ENCODE measurements at places on chromosomes 16 and 17.

DNA sequence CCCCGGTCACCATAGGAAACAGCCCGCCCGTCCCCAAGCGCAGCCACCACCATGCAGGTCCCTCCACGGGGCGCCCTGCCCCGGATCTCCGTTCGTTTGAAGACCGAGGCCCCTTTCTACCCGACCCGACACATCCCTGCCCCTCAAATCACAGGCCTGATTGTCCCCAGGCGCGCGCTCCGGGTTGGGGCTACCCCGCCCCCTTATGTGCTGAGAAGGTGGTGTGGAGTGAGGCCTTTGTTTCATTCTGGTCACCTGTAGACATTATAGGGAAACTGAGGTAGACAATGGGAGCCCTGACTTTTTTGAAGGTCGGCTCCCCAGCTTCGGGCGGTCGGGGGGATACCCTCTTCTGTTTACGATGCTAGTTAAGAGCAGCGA is 763 bp upstream of the ACTG1 start:
- peak; percentile 73 for DNase-seq

DNA sequence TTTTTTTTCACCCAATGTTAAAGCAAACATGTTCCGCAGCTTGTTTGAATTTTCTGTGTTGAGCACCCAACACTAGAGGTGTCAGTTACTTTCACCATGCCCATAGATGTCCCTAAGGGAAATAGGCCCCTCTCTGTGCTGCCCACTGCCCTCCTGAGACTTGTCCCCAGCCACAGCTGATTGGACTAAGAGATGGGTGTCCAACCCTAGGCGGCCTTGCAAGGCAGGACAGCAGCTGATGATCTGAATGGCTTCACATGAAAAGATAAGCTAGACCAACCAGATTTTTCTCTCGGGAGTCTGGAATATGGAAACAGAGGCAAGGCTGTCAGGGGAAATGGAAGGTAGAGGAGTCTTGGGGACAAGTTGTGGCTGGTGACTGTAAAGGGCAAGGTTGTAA is 6.1 kb upstream of the CALB2 start:
- DNase-seq: no peak

DNA sequence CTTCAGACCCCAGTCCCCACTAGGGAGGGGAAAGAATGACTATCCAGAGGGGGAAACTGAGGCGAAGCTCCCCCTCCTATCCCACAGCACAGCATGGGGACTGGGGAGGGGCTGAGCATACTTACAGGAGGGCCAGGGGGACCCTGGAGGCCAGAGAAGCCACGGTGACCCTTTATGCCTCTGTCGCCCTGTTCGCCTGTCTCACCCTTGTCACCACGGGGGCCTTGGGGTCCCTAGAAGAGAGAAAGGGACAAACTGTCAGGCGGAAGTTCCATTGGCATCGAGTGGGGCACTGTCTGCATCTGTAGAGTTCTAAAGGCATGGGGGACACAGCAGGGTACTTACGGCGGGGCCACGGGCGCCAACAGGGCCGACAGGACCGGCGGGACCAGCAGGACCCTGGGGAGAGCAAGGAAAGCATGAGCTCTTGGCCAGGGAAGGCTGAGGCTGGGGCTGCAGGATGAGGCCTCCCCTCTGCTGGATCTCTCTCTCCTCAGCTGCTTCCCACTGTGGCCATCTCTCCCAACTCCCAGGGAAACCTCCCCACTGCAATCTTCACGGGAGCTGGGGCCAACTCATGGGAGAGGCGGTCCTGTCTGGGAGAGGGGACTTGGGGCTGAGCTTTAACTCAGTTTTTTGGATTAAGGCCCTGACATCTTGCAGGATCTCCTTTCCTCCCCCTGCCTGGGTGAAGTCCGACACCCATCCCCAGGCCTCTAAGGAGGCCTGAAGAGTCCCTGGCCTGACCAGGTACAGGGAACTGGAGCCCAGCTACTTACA is 13.5 kb downstream of the COL1A1 start:
- peak; percentile 75 for DNase-seq

DNA sequence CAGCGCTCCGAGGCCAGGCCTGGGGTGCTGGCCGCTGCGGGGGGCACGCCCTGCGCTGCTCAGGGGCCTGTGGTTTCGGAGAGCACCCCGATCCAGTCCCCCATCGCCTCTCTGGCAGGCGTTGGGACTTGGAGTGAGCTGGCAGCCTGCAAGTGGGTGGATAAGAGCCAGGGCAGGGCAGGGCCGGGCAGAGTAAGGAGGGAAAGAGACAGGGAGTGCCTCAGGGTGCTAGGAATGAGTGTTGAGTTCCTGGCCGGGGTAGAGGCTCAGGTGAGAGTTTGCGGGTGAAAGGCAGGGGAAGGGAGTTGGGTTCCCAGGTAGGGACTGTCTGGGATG is 1.3 kb downstream of the CDH13 start:
- peak; percentile 68 for DNase-seq

DNA sequence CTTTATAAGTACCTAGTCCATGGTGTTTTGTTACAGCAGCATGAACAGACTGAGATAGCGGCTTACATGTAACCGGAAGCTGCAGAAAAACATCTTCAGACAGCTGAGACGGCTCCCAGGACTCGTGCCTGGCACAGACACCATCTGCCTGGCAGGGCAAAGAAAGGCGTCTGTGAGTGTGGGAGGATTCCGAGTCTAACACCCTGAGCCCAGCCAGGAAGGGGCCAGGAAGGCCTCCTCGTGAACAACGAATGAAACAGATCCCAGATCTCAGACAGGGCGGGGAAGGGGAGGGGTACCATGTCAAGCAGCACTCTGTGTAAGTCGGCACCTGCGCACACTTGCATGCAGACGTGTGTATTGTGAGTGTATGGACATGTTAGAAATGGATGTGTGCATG is 4.4 kb upstream of the CSNK1D start:
- no peak for DNase-seq

DNA sequence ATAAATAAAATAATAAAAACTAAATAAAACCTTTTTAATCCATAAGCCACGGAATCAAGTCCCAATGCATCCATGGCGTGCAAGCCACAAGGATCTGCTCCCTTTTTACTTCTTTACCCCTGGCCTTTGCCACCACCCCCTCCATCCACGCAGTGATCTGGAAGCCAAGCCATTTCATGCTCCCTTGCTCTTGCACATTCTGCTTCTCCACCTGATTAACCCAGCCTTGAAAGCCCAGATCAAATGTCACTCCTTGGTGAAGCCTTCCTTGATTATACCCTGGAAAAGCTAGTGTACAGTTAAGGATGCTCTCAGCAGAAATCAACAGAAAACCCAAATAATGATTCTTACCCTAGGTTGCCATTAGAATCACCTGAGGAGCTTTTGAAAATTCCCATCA is 9.9 kb downstream of the LRRC3C start:
- DNase-seq: no peak

DNA sequence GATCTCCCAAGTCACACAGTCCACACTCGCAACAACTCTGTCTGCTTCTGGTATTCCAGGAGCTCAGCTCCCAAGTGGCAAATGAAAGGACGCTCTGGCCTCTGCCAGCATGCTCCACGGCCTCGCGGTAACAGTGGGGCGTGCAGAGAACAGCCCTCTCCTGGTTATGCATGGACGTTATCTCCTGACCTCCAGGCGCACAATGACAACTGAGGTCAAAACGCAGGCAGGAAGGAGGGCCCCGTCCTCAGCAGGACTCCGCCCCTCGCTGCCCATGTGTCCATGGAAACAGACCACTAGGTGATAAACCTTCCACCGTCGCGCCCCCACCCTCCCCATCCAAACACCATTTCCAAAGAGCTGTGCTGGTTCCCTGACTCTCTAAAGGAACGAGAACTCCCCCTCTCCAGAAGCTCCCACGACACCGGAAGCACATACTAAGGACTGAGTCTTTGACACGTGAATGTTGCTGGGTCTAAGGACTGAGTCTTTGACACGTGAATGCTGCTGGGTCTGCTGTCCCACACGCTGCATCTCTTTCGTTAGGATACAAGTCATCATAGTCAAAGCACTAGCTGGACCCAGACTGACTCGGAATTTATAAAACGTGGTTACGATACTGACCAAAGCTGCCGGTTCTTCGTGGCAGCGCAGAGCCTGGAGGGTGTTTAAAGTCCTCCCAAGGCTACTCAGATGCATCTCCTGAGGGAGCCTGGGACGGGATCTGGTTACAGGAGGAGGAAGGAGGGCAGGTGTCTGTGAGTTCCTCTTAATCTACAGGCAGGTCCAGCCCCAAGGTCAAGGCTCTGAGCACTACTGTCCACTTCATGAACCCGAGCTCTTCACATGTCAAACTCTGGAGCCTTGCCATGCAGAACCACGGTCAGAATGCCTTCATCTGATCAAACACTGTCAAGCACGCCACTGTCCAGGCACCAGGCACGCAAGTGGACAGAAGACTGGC is 43.9 kb downstream of the KLHDC4 start:
- no peak for DNase-seq

GRCh38 chr17:39980351-39981206 is at the start of gene PSMD3:
TSS of gene PSMD3 (plus strand) at chr17:39980807. CDS start at chr17:39980971, 164 bp downstream.
- peak; percentile 100 for DNase-seq

DNA sequence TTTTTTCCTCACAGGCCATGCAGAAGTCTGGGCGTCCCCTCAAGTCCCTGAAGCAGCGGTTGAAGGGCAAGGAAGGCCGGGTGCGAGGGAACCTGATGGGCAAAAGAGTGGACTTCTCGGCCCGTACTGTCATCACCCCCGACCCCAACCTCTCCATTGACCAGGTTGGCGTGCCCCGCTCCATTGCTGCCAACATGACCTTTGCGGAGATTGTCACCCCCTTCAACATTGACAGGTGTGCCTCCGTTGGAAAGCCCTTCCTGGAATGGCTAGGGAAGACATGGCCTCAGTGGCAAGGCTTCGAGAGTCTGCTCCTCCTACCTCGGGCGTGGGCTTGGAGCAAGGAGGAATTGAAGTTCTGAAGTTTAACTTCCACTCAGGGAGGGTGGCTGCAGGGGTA is 13.5 kb downstream of the POLR2A start:
- no peak for DNase-seq

Data from GM23248 (cell line).